ENCODE measurements at places on chromosomes 7 and 10.

- DNase-seq = peak; percentile 55
Measured at GRCh38 chr10:93482145-93482834, at the start of gene MYOF. TSS of gene MYOF (minus strand) at chr10:93482334. CDS start at chr10:93482194, 140 bp downstream.

DNA sequence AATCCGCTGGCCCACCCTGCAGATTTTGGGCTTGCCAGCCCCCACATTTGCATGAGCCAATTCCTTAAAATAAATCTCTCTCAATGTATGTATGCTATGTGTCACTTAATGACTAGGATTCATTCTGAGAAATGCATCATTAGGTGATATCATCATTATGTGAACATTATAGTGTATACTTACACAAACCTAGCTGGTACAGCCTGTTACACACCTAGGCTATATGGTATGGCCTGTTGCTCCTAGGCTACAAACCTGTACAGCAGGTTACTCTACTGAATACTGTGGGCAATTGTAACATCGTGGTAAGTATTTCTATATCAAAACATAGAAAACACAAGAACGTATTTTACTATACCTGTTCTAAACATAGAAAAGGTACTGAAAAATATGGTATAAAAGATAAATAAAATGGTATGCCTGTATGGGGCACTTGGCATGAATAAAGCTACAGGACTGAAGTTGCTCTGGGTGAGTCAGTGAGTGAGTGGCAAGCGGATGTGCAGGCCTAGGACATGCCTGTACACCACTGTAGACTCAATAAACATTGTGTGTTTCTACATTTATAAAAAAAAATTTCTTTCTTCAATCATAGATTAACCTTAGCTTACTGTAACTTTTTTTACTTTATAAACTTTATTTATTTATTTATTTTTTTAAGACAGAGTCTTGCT lies 135.9 kb downstream of the ABCA13 start:
- no peak for DNase-seq

- no peak for DNase-seq
Measured at GRCh38 chr10:48700071-48700470, 15.4 kb downstream of the WDFY4 start.

DNA sequence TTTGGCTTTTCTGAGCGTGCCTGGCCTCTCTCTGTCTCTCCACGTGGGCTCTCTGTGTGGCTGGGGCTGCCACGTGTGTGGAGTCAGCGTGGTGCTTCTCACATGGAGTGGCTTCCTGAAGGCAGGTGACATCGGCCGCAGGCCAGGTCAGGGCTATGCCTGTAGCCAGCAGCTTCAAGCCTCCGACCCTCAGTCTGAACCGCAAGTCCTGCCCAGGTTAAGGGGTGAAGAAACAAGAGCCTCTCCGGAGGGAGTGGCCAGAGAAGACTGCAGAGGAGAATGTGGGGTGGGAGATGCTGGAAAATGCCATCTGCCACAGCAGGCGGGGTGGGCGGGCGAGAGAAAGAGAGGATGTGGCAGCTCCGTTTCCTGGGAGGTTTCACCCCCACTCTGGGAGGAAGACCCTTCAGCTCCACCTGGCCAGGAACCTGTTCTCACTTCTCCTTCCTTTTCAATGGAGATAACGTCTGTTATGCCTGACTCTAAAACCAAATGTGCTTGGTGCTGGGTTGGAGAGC lies 14.3 kb upstream of the VIPR2 start:
- no peak for DNase-seq

- no peak for DNase-seq
Measured at GRCh38 chr10:126196281-126196680, 192.0 kb downstream of the ADAM12 start.

GRCh38 chr7:149670288-149670687 lies 103.1 kb downstream of the ZNF467 start:
- peak; percentile 90 for DNase-seq

GRCh38 chr7:149669121-149669818 lies 104.1 kb downstream of the ZNF467 start:
- DNase-seq = peak; percentile 64

DNA sequence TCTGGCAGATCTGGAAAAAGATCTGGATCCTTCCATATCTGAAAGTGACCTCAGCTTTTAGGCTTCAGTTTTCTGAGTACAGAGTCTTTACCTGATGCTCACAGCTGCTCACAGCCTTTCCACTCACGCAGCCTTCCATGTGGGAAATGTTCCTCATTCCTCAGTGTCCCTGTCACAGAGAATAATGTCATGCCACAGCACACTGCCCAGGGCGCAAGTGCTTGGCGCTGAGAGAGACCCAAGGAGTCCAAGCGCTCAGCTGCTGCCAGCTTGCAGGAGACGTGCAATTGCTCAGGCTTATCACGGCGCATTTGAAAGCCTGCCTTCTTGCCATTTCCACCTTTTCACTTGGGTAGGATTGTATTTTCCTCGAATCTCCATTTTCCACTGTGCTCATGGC lies 271.9 kb upstream of the MKI67 start:
- DNase-seq = no peak

DNA sequence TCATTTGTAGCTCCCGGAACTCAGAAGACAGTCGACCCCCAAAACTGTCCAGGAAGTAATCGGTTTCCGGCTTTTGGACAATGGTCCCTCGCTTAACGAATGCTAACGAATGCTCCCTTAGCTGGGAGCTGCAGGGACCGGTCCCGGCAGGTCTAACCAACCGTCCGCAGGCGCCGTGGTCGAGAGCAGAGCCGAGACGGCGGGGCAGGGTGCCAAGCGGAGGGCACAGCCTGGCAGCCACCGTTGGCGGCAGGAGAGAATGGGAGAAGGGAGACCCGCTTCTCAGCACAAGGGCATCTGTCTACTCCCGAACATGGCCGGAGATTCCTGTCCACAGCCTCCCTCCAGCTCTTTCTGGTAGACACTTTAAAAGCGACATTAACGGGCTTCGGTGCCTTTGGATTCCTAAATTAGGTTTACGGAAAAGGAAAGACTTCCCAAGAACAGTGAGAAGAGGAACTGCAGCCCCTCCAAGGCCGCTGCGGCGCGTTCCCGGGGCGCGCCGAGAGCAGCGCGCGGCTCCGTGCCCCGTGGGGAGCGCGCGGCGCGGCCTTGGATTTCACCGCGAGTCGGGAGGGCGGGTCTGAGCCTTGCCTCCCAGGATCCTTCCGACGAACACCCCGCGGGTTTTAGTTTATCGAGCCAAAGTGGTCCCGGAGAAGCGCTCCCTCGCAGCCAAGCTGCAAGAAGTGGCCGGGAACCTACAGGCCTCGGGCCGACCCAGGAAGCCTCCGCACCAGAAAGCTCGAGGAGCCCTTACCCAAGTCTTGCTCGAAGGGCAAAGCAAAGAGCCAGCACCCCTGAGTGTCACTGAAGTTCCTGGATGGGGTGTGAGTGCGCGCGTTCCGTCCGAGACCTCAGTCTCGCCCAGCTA lies 3.6 kb upstream of the TBX20 start:
- no peak for DNase-seq

GRCh38 chr10:5090551-5090950 lies 3.7 kb upstream of the AKR1C3 start:
- no peak for DNase-seq

GRCh38 chr7:156725936-156726335 lies 85.4 kb downstream of the RNF32 start:
- no peak for DNase-seq

GRCh38 chr10:91901784-91902677 lies 7.3 kb downstream of the FGFBP3 start:
- peak; percentile 10 for DNase-seq

GRCh38 chr7:92296880-92297445 lies 51.2 kb downstream of the ANKIB1 start:
- no peak for DNase-seq

DNA sequence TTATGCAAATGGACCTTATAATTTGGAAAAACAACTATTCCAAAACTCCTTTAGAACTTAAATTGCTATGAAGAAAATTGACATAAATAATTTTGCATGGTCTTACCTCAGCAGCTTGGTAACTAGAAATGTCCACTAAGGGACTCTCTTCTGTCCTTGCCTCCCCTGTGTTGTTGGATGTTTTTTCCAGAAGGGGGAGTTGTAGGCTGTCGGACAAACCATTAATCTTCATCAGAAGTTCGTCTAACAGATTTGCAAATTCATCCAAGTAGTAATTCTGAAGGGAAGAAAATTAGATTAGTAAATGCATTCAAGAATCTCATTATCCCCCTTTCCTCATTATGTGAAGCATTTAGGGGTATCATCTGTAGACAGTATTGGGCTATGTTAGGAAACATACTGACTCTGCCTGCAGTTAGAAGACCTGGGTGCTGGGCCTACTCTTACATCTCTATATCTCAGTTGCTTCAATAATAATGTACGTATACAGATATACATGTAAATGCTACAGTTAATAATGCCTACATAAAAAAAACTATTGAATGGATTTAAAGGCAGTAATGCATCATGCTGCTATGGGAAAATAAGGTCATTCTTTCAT lies 155.6 kb downstream of the PKD1L1 start:
- DNase-seq = peak; percentile 17

DNA sequence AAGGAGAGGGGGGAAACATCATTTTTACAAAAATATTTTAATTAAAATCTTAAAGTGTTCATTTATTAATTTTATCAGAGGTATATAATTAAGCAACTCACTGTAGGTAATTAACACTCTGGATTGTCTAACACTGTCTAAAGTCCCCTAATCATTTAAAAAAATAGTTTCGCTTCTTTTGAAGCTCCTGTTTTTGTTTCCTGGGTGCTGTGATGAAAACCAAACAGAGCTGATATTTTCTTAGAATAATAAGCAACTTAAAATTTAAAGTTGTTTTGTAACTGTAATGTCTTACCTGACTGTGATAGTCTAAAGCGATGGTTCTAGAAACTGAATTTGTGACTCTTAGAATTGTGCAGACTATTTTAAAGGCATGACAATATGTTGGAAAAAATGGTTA lies 961.0 kb downstream of the GATA3 start:
- no peak for DNase-seq

GRCh38 chr7:129782818-129783583 lies 169.8 kb downstream of the UBE2H start:
- no peak for DNase-seq

- no peak for DNase-seq
Measured at GRCh38 chr10:50990568-50991455, 83.5 kb upstream of the PRKG1 start.

DNA sequence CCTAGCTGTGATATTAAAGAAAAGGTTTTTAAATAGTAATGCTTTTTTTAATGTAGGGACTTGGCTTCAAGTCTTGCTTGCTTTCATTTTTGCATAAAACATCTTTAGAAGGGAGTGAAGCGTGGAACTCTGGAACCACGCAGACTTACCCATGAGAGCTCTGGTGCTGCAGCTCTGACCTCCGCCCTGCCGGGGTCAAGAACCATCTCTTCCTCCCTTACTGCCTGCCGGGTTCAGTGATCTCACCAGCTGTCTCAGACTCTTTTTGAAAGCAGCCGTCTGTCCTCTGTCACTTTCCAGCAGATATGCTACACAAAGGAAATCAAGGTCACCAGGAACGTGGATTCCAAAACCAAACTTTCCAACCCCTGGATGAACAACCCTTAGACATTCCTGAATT lies 353.8 kb downstream of the GPR37 start:
- DNase-seq = no peak

DNA sequence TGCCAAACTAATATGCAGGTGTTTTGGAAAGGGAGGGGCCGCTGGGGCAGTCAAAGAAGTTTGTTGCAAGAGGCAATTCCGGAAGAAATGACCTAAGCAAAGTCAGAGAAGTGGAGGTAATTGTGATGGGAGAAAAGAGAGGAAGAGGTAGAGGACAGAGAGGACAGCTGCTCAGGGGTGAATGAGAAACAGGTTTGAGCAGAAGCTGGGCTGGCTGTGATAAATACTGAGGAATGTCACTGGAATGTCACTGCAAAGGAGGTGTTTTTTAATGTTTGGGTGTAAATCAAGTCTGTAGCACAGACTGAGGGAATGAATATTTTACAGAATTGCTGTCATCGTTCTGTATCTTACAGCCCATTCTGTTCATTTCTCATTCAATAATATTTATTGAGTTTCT lies 207.2 kb downstream of the DPP6 start:
- no peak for DNase-seq

GRCh38 chr10:33271969-33272583 lies 62.4 kb downstream of the NRP1 start:
- DNase-seq = no peak

DNA sequence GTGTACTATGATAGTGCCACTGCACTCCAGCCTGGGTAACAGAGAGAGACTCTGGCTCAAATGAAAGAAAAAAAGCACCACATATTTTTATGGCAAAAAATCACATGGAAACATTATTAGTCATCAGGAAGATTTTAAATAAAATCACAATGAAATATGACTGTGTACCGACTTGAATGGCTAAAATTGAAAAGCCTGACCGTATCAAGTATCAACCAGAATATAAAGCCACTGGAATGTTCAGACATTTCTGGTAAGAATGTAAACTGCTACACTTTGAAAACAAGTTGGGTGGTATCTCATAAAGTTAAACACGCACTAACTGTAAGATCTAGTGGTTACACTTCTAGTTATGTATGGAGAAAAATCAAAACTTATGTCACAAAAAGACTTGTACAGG lies 306.7 kb upstream of the MBL2 start:
- DNase-seq = no peak

GRCh38 chr10:58696736-58697135 lies 184.1 kb downstream of the BICC1 start:
- no peak for DNase-seq

GRCh38 chr7:80719261-80719660 lies 80.8 kb downstream of the CD36 start:
- no peak for DNase-seq

- no peak for DNase-seq
Measured at GRCh38 chr10:72764151-72764550, 72.2 kb downstream of the MCU start.

GRCh38 chr10:77417359-77417758 lies 220.2 kb downstream of the KCNMA1 start:
- no peak for DNase-seq

DNA sequence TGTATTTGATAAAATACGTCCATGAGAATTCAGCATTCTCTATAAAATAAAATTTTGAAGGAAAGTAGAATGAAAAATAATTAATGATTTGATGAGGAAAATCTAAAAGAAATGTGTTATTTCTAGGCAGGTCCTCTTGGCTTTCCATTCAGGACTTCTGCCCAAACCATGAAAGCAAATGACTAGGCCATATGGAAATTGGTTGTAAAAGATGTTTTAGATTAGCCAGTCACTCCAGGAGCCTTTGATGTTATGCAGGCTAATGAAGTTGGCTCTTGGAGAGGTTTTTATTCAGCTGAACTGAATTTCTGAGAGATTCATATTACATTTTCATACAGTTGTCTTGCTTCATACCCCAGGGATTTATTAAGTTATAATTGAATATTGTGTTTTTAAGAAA lies 452.8 kb downstream of the SDK1 start:
- no peak for DNase-seq

DNA sequence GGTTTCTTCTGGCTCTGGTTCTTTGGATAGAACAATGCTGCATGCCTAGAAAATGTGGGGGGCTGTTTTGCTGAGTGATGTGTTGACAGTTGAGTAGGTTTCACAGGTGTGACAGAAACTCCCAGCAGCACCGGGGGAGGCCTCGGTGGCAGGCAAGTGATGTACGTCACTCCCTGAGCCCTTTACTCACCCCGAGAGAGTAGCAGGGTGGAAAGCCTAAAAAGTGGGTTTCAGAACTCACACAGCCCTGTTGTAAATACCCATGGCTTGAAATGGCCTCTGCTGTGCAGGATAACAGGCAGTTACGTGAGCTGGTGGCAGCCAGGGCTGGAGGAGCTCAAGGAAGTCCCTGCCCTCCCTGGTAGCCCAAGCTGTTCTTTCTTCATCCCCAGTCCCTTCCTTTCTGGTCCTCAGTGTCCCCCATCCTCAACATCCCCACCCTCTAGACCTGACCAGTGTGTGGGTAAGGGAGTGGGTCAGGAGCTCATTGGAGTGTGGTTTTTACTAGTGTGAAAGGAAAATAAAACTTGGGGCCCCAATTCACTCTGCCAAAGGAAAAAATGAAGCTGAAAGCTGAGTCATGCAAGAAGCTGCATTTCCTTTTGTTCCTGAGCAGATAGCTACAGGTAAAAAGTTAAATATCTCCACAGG lies 258.1 kb downstream of the STK31 start:
- no peak for DNase-seq
